Stimulated activated CD8-positive, alpha-beta memory T cell treated with anti-CD3 and anti-CD28 coated beads, Interleukin-7, amount 100 ng/mL, for 4 hours (primary cell): ENCODE measurements at places on chromosomes 4 and X.

GRCh38 chr4:152997288-152997687 is 61.2 kb downstream of the FHDC1 start:
- DNase-seq: no peak

GRCh38 chr4:8385611-8386010 is 54.9 kb downstream of the ACOX3 start:
- DNase-seq: no peak

DNA sequence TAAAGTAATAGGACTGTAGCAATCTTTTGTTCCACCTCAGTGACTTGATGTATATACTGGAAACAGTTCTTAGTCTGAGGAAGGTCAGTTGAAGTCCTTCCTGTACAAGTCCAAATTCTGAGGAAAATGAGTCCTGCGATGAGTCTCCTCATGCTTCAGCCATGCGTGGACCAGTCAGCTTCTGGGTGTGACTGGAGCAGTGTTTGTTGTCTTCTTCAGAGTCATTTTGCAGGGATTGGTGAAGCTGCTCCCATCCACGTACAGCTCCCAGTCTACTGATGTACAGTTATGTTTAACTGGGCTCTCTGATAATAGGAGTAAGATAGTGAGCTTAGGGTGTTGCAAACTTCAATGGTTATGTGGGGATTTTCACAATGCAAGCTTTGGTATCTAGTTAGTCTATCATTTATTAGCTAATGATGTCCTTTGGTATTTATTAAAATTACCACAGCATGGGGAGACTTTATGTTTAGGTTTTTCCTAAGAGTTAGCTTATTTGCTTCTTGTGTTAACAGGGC is 3.4 kb downstream of the UGT2B17 start:
- no peak for DNase-seq

DNA sequence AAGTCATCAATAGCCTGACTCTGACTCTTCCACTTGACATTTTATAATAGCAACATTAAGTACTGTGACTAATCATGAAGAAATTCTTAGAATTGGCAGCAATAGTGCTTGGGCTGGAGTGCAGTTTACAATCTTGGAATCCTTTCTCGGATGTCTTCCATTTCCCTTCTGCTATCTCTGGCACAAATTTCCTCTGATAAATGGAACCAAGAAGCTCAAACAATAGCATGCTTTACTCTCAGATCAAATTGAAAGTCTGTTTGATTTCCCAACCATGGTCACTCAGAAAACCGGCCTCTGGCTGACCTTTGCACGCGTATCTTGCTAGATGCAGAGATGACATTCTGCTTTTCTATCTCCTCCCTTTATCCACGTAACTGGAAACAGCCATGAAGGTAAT is 99.0 kb upstream of the SPANXC start:
- no peak for DNase-seq

DNA sequence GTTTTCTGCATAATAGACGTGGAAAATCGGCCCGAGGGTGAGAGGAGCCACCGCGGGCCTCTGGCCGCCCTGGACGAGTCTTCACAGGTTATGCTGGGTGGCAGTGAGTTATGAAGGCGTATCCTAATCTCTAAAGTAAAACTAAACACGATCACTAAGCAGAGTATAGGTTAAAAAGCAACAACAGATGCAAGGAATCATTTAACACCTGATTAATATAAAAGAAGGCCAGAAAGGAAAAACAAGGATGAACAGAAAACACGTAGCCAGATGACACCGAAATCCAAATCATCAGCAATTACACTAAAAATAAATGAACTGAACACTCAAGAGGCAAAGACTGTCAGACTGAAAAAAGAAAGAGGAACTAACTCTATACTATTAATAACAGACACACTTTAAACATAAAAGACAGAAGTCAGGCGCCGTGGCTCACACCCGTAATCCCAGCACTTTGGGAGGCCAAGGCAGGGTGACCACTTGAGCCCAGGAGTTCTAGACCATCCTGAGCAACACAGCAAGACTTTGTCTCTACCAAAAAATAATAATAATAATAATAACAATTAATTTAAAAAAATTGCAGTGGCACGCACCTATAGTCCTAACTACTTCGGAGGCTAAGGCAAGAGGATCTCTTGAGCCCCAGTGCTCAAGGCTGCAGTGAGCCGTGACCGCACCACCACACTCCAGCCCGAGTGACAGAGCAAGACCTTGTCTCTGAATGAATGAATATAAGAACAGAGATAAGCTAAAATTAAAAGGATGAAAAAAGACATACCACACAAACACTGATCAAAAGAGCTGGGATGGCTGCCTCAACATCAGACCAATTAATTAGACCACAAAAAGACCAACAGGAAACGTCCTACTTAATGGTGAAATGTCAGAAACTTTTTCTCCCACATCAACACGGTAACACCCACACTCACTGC is 30.0 kb downstream of the CTBP1 start:
- no peak for DNase-seq

DNA sequence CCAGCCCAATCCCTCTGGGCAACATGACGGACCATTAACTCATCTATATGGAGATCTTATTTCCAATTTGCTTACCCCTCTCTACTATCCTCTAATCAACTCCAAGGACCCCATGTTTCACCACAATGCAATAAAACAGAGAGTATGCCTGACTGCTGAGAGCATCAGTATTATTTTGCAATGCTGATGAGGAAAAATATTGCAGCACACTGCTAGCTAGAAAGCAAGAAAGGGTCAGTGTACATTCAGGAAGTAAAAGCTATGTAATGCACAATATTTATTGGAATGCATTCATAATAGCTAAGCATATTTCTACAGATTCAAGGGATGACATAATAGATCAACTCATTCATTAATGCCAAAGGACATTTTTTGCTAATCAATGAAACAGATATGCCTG is 33.2 kb downstream of the ARAP2 start:
- no peak for DNase-seq

GRCh38 chr4:186227221-186227620 is at the start of gene KLKB1:
Gene KLKB1, plus strand, starts transcription at chr4:186227507. Its CDS starts 689 bp downstream, at chr4:186228196.
- no peak for DNase-seq

- DNase-seq: peak; percentile 28
These were observed 4.9 kb downstream of the PLAC8 start for GRCh38 chr4:83109480-83110222.

GRCh38 chr4:159158985-159159384 is 56.1 kb downstream of the RAPGEF2 start:
- DNase-seq: no peak

DNA sequence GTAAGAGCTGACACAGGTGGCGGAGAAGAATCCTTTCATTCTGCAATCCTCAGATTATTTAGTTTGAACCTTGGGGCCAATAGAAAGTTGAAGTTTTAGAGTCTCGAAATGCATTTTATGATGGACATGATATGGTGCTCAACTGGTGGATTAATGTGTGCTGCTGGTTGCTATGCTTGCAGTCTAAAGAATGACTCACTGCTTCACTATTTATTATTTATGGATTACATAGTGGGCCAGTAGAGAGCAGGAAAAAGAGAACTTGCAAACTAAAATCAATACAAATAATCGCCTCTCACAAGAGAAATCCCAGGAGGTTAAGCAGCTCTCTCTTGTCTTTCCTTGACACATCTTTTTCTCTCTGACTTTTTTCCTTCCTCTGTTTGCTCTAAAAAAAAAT is 2326.8 kb upstream of the AGA start:
- no peak for DNase-seq

- no peak for DNase-seq
These were observed 22.7 kb downstream of the MAGEA4 start for GRCh38 chrX:151935358-151935757.

DNA sequence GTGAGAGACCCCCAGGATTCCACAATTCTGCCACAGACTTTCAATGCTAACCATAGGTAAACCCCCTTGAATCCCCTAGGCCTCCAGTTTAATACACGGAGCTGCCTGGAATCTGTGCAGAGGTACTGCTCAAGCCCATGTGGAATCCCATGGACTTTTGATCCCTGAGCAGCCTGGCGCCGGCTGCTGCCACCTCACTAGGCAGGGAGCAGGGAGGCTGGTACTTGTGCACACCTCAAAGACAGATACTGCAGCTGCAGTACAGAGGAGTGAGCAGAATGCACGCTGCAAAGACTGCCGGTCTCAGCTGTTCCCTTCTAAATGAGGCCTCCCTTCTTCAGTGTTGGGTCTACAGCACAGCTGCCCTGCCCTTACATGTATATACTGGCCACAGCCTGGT is 79.4 kb downstream of the RPS6KA6 start:
- no peak for DNase-seq

DNA sequence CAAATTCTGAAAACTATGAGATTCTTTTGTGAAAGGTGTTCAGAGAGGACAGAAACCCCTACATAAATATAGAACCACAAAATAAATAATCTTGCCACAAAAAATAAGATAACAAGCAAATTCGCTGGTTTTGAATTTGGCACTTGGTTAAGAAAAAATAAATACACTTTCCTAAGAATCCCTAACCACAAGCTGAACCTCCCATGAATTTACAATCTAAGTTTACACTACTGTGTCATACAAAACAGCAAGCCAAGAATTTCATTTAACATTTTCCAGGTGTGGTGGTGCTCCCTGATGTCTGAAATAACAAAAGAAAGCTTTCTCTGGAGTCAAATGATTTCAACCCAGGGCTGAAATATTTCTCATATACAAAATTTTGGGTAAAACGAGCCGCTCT is 121.0 kb downstream of the KCNIP4 start:
- DNase-seq: no peak

DNA sequence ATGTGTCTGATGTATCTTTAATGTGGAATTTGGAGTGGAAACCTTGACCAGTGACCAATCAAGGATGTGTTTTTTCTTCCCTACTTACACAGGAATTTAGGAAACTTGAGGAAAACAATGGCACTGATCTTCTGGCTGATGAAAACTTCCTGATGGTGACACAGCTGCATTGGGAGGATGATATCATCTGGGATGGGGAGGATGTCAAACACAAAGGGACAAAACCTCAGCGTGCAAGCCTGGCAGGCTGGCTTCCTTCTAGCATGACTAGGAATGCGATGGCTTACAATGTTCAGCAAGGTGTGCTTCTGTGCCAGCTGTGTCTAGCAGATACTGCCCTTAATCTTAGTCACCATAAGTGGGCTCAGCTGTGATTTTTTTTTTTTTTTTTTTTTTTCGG is 12.6 kb downstream of the TAF1 start:
- no peak for DNase-seq

GRCh38 chrX:1397441-1398270 is 5.7 kb upstream of the SLC25A6 start:
- DNase-seq: no peak

- no peak for DNase-seq
These were observed 24.0 kb downstream of the HAND2 start for GRCh38 chr4:173505924-173506518.
